Adipocyte (in vitro differentiated cells): ENCODE measurements at places on chromosomes 13 and 19.
A peak's percentile ranks its signal among the peaks of the same experiment; 100 is the strongest.

- DNase-seq: no peak
Observed at GRCh38 chr13:101584331-101584730, 131.9 kb downstream of the ITGBL1 start.

DNA sequence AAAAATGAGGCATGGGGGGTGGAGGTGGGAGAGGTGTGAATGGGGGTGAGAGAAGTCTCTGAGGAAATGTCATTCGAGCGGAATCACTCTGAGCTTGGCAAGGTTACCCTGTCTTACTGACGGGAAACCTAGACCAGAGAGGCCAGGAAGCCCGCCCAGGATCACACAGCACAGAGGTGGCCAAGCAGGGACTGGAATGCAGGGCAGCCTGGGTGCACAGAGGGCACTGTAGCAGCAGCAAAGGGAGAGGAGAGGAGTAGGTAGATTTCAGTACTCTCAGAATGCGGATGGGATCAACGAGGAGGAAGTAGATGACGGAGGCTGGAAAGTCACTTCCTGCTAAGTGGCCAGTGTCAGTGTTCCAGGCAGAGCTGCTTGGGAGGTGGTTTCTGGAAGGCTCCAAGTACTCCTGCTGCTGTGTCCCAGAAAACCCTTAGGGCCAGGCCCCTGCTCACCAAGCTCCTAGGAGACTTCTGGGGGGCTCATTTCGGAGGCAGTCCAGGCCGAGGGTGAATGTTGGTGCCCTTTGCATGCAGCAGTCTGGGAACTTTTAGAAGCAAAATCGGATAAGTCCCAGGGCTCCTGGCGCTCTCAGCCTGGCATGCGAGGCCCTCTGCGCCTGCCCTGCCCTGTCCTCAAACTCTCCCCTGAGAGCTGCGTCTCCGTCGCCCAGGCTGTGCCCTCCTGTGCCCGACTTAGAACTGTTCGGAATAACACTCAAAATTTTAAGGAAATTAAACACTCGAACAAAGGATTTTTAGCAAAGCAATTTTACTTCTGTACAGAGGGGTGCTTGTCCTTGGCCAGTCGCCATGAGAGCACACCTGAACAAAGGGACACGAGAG lies 33.5 kb downstream of the DNM2 start:
- DNase-seq: no peak

DNA sequence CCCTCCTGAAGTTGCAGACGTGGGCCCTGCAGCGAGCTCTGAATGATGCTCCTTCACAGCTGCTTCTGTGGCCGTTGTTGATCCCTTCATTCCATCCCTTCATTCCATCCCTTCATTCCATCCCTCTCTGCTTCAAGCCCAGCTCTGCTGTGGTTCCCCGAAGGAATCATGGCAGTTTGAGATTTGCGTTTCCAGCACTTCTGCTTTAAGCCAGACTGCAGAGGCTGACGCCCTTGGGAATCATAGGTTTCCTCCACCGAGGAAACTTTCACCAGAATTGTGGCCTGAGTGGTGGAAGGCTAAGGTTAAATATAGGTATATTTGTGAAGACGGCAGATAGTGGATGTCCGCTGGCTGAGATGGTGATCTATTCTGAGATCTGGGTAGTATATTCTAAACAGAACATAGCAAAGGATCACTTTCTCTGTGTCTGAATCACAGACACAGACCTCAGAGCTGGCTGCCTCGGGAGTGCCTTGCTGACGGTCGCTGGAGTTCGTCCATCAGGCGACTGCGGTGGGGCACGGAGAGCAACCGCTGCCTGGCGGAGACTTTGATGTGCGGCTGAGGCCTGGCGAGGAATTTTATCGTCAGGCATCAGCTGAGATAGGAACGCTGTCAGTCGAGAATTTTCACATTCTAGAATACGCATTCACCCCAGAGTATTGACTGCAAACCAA lies 42.8 kb upstream of the DCUN1D2 start:
- DNase-seq: no peak

- no peak for DNase-seq
Observed at GRCh38 chr13:28423010-28423409, 71.9 kb downstream of the FLT1 start.

GRCh38 chr13:30071969-30072817 lies 221.8 kb upstream of the UBL3 start:
- no peak for DNase-seq

DNA sequence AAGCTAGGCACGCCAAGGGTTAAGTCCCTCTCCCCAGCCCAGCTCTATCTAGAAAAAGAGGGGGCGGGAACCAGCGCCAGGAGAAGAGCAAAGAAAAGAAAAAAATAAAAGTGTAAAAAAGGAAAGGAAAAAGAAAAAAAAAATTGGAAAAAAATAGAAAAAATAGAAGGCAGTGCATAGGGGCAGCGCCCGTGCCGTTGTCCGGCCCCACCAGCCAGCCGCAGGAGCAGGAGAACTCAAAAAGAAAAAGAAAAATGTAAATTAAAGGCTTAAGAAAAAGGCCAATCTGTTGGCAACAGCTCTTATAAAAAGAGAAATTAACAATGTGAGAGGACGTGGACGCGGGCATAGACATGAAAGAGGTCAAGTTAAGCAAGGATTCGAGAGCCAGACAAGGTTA lies 105.4 kb upstream of the ZNF98 start:
- DNase-seq: no peak

- DNase-seq: peak; percentile 38
Observed at GRCh38 chr13:33487575-33488243, 202.2 kb upstream of the STARD13 start.

DNA sequence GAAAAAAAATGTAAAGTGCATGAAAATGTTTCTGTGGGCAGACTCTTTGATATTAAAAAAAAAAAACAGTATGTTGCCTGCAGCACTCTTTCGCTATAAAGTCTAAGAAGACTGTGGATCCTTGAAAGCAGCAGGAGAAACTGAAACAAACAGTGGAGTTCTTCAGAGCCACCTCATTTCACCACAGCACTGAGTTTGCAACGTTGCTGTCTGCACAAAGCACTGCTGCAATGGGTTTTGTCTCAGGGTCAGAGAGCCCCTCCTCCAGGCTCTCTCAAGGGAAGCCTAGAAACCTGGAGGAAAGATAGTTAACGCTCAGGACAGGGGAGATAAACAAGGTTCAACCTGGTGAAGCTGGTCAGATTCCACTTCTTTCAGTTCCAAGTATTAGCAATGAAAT lies 248.7 kb downstream of the EFNB2 start:
- no peak for DNase-seq

DNA sequence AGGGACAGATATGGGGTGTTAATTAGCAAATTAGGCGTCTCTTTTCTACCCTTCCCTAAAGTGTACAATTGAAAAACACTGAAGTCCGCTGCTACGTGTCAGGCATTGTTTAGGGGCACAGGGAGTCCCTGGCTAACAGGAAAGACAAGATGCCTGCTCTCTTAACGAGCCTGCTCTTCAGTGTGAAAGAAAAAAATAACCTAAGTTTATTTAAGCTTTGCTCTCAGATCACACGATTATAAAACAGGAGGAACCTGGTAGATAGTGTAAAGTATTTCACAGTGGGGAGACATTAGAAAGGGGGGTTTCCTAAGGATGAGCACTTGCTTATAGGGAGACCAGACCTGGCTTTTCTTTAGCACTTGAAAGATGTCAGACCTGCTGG lies 38.7 kb downstream of the IGFL2 start:
- no peak for DNase-seq

DNA sequence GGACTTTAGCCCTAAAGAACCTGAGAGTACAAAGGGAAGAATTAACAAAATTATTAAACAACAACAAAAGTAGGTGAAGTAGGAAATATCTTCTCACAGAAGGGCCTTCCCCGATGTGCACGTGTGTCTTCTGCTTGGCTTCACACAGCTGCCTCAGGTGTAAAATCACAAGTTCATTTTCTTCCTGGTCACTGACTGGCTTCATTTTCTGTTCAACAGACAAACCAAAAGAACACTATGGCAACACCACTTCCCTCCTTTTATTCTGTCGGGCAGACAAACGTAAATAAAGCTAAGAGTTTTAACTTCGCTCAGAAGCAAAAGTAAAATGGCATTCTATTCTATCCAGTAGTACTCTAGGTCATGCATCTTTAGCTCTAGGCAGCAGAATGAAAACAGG lies 140.9 kb downstream of the TBC1D4 start:
- no peak for DNase-seq

GRCh38 chr19:18160493-18160970 lies 7.6 kb downstream of the PIK3R2 start:
- DNase-seq: no peak

- DNase-seq: no peak
Observed at GRCh38 chr13:95684418-95684817, 7.5 kb downstream of the DNAJC3 start.

DNA sequence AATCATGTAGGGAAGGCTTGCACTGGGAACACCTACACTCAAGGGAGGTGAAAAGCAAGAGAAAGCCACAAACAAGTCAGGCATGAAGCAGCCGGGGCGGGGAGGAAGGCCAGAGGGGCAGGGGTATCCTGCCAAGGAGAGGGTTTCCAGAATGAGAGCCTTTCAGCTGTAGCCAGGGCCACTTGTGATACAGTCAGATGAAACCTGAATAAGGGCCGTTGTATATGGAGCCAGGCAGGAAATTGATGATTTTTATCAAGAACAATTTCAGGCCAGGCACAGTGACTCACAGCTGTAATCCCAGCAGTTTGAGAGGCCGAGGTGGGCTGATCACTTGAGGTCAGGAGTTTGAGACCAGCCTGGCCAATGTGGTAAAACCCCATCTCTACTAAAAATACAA lies 4.4 kb downstream of the TRPM4 start:
- no peak for DNase-seq

DNA sequence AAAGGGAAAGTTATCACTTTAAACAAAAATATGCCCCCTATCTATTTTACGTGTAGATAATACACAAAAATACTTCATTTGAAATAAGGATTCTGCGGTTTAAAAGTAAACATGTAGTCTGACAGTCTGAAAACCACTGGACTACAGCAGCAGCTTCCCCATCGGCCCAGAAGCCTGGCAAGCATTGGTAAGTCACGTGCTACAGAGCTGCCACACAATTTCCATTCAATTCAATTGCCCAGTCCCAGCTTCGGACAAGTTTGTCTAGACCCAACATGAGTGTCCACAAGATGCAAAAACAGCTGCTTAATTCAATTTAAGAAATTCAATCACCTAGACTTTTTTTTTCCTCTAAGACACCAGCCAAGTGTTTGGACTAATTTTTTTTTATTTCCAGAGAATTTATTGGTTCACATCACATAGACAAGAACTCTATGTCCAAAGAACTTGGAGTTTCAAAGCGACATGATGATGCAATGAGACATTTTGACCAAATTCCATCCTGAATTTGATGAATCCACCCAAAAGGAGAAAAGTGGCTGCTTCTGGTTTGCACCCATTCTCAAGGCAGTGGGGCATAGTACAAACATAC lies 458.9 kb downstream of the COG6 start:
- no peak for DNase-seq

DNA sequence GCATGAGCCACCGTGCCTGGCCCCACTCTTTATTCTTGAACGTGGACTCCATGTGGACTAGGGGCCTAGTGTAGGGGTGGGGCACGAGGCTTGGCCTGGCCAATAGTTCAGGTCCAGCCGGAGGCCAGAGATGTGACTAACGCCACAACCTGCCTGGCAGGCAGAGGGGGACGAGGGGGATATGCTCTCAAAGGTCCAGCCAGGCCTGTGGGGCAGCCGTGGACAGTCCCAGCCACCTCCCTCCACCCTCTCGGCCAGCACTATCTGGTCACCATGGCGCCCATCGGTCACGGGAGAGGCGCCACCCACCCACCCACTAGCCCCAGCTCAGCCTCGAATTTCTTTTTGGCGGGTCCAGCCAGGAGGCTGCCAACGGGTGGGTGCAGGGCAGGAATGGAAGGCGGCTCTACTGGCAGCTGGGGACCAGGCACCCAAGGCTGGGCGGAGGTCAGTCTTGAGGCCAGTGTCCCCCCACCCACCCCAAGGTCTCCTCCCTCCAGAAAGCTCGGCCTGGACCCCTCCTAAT lies 2.2 kb upstream of the CERS1 start:
- DNase-seq: no peak

- no peak for DNase-seq
Observed at GRCh38 chr13:28658539-28658795, 463 bp upstream of the POMP start.

GRCh38 chr13:20387441-20387971 lies 138.2 kb downstream of the CRYL1 start:
- DNase-seq: no peak

DNA sequence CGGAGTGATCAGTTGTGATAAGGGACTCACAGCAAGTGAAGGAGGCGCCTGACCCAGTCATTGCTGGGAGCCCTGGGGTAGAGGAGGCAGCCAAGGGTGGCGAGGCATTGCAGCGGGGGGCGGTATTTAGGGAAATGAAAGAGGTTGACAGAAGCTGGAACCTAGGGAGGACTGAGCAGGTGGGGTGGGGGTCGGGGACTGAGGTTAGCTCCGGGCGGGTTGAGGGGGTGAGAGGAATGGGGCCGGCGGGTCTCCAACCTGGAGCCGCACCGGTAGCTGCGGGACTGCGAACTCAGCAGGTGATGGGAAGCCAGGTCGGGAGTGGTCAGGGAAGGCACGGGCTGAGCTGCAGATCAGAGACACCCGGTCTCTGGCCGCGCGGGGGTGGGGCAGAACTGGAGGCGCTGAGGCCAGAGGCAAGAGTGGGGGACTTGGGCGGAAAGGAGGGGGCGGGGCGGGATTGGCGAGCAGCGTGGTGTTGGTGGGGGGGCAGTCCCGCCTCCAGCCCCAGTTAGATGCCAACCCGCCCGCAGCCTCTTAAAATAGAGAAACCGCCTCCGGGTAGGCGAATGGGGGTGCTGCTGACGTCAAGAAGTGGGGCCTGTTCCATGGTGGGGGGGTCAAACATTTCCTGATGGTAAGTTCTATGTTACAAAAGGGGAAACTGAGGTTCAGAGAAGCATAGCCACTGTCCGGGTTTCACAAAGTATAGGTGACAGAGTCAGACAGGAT lies 1.5 kb downstream of the MAST3 start:
- no peak for DNase-seq

- DNase-seq: peak; percentile 91
Observed at GRCh38 chr19:41225238-41226052, 6.4 kb downstream of the AXL start.

- no peak for DNase-seq
Observed at GRCh38 chr19:57465680-57466381, 8.9 kb upstream of the VN1R1 start.

GRCh38 chr13:47837906-47838305 lies 163.2 kb downstream of the SUCLA2 start:
- DNase-seq: no peak

DNA sequence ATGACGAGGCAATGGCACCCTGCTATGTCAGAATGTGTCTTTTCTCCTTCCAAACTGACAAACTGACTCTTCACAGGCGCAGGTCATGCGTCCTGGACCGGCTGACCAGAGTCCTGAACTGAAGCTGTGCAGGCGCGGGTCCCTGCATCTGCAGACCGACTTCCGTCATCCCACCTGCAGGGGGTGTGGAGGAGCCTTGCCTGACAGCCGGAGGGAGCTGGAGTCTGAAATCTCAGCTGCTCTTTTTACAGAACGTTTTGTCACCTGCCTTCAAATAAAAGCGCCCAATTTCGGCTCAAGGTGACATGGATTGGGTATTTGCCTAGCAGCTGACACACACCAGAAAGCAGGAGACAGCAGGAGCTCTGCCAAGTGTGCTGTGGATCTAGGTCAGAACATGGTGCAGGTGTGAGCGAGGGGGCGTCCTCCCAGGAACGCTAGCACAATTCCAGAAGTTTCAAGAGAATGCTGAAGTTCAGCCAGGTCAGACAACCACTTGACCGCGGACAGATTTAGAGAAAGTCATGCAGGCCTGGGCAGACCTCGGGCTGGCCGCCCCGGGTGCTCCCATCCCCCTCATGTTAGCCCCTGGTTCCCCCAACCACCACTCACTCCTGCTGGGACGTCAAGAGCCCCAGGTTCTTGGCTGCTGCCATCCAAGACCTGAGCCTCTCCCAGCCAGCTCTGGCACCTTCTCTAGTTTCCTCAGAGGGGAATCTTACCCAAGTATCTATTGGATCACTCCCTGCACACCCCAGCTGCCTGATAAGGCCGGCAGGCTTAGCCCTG lies 32.8 kb downstream of the ELL start:
- no peak for DNase-seq
